ENCODE measurements at places on chromosomes 4 and X.
A peak's percentile ranks its signal among the peaks of the same experiment; 100 is the strongest.

GRCh38 chr4:112704991-112705845 lies 68.3 kb downstream of the LARP7 start:
- peak; percentile 52 for DNase-seq

- no peak for DNase-seq
Observed at GRCh38 chr4:17477774-17478472, 34.0 kb downstream of the QDPR start.

GRCh38 chr4:132767901-132768300 lies 381.2 kb upstream of the PCDH10 start:
- DNase-seq = no peak

DNA sequence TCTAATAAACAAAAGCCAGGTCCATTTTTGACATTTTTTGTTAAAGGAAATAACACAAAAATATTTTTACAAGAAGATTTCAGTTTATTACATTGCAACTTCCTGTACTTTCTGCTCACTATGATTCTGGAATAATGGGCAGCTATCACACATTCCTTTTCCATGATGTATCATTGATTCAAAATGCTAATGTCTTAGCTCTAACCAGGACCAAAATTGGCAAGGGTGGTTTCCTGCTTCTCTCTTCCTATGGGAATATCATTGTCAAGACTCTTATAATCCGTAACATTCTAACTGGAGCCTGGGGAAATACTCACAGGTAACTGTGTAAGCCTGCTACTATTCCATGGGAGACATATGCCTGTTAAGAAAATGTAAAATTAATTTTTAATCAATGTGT lies 218.6 kb downstream of the DCAF12L2 start:
- no peak for DNase-seq

DNA sequence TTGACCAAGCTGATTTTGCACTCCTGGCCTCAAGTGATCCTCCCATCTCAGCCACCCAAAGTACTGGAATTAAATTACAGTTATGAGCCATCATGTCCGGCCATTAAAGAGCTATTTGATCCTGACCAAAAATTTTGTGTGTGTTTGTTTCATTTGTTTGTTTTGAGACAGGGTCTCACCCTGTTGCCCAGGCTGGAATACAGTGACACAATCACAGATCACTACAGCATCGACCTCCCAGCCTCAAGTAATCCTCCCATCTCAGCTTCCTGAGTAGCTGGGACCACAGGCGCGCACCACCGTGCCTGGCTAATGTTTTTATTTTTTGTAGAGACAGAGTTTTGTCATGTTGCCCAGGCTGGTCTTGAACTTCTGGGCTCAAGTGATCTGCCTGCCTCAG lies 82.9 kb upstream of the RBPJ start:
- peak; percentile 62 for DNase-seq

GRCh38 chrX:2550328-2551020 lies 49.7 kb upstream of the DHRSX start:
- no peak for DNase-seq

GRCh38 chrX:71958281-71958675 lies 47.6 kb downstream of the NHSL2 start:
- DNase-seq = no peak

DNA sequence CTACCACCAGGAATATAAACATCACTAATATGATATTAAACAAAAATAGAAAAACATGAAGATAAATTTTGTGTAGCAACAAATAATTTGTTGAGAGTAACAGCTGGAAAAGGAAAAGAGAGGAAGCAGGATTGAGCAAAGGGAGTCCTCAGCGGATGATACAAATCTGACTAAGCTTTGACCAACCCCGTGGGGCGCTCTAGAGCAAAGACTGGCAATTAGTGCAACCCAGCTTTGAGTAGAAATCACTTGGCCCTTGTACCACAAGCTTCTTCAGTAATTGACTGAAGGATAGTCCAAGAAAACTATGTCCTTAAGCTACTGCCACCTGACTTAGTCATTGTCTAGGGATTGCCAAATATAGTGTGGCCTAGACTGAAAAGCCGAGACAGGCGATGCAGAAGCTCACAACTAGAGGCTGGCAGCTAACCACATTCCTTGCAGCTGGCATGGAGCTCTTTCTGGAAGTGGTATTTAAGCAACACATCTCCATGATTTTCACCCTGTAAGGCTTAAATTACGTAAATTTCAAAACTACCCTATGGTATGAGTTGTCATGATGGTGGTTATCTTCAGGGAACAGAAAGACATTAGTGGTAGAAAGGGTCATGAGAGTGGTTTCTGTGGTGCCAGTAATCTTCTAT lies 396.0 kb downstream of the PDGFC start:
- DNase-seq = no peak

- no peak for DNase-seq
Observed at GRCh38 chrX:41686788-41687187, 2.0 kb upstream of the GPR34 start.

DNA sequence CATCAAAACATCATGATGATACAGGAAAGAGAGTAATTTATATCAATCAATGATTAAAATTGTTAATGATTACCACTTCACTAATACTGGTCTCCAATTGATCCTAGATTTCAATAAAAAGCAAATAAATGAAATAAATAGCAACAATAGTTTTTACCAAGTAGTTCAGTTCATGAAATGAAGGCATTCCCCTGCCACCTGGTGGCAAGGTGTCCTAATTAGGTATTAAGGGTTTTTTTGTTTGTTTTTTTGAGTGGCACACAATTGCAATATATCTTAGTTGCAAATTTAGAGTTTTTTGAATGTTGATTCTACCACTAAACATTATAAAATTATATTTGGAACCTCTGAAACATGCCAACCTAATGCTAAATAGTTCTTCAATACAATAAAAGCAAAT lies 157.4 kb upstream of the PDE5A start:
- DNase-seq = peak; percentile 53

GRCh38 chrX:66193821-66194220 lies 29.8 kb downstream of the HEPH start:
- DNase-seq = no peak

DNA sequence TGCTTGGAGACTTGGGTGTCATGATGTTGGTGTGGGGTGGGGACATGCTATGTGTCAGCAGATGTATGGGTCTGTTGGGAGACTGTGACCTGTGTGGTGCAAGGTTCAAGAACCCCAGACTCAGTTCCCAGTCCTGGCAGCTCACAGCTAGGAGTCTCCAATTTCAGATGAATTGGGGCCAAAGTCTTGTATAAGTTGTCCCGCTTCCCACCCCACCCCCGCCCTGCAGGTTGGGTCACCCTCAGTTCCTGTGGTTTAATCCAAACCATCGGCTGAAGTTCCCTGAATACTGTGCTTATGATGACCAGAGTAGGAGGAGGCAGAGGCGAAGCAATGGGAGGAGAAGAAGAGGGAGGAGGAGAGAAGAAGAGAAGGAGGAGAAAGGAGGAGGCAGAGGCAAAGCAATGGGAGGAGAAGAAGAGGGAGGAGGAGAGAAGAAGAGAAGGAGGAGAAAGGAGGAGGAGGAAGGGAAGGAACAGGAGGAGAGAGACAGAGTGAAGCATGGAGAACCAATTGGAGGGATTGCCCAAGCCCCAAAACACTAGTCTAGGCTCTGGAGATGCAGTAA lies 112.6 kb downstream of the EFNB1 start:
- no peak for DNase-seq

DNA sequence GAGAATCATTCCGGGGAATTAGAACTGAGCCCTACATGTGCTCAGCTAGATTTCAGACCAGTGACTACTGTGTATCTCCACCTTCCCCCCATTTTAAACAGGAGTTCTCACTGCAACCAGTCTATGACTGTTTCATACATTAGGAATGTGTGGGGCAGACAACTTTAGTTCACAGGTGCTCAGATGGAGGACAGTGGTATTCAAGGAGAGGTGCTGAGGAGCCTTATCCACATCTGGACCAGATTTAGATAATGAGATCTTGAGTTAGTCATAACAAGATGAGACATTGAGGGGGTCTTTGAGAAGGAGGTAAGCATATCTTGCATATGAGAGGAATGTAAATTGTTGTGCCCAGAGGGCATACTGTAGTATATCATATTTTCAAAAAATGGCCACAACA lies 32.8 kb upstream of the RELL1 start:
- DNase-seq = no peak

DNA sequence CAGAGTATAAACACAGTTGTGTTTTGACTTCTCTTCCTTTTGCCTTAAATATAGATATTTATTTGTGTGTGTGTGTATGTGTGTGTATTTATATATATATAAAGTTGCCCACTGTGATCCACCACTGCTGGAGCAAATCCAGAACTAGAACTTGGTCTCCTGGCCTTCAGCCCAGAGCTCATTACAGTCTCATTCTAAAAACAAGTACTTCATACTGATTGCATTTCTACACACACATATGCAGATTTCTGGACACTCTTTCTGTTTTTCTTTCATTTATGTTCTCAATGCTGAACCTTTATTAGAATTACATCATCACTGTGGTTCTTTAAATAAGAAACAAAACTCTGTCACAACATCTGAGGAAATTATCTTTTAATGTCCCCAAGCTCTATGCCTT lies 381 bp downstream of the TXK start:
- no peak for DNase-seq

- no peak for DNase-seq
Observed at GRCh38 chr4:178311997-178312396, 869.8 kb upstream of the AGA start.

GRCh38 chr4:2367626-2368025 lies 50.8 kb downstream of the ZFYVE28 start:
- DNase-seq = no peak

DNA sequence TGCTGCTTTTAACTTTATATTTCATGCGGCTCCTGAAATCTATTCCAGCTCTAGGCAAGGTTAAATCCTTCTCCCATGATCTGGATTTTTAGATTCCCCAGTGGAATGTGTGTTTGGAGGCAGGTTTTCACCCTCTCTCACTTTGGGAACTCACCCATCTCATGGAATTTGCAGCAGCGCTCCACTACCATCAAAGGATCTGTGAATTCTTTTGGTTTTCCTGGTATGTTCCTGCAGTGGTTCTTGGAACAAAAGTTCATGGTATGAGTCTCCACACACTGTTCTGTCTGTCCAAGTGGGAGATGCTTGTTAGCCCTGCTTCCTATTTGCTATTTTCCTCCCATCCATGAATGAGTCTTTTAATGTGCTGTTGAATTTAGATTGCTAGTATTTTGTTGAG lies 14.0 kb downstream of the APOOL start:
- no peak for DNase-seq

GRCh38 chr4:84089652-84090437 lies 409.2 kb downstream of the NKX6-1 start:
- DNase-seq = no peak

Data from DMS53 (cell line).